ENCODE measurements at places on chromosomes 13 and 19.

GRCh38 chr13:111319521-111319920 lies 921 bp upstream of the TEX29 start:
- no peak for DNase-seq

DNA sequence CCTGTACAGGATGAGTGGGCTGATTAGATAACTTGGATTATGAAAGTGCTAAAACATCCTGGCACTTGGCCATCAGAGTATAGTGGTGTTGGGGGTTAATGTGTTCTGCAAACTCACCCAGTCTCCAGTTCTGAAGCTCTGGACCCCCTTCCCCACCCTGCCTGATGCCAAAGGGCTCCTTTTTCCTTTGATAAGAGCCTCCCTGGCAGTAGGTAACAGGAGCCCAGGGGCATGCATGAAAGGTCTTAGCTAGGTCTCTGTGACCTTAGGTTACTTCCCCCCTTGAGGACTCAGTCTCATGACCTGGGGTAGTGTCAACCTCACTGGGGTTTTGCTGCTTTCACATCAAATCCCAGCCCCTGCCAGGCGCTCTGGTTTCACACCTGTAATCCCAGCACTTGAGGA lies 2.5 kb downstream of the RPS28 start:
- no peak for DNase-seq

DNA sequence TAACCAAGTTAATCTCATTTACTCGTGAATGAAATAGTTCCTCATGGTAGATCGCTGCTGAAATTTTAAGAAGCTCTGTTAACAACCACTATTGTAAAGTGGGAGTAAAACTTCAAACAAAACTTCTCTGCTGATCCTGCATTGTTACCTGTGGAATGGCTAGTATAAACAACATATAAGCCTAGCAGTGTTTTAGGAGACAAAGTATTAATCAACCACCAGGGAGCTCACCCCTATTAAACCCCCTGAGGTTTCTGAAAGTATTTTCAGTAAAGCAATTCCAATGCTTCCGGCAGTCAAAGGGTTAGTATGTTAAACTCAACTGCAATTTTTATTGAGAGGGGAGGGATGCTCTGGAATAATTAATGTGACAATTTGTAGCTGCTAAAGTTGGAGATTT lies 30.0 kb upstream of the PCDH17 start:
- no peak for DNase-seq

DNA sequence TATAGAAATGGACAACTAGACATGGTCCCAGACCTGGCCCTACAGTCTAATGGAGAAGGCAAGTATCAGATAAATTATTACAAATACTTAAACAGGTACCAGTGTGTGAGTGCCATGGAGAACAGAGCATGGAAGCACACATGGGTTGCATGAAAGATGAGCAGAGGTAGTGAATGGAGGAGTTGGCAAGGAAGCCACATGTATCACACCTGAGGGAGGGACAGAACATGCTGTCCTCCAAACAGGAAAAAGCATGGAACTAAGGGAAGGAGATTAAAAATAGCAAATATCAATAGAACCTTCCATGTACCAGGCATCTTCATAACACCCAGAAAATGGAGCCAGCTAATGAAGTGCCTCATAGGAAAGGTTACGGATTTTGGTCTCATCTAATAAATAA lies 85.9 kb downstream of the SACS start:
- no peak for DNase-seq

DNA sequence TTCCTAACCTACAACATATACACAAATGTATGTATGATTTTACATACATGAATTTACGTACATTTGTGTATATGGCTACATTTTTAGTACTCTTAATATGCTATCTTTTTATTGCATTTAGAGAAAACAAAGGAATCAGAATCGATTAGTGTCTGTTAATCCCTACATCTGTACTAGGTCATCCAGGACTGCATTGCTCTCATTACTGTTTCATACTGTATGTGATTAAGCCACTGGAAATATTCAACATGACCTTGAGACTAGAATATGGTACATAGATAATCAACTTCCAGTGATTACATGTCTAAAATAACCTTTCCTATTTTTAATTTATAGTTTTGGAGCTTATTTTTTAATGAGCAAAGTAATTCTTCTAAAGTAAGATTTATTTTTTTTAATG lies 5.3 kb upstream of the MAB21L1 start:
- no peak for DNase-seq

DNA sequence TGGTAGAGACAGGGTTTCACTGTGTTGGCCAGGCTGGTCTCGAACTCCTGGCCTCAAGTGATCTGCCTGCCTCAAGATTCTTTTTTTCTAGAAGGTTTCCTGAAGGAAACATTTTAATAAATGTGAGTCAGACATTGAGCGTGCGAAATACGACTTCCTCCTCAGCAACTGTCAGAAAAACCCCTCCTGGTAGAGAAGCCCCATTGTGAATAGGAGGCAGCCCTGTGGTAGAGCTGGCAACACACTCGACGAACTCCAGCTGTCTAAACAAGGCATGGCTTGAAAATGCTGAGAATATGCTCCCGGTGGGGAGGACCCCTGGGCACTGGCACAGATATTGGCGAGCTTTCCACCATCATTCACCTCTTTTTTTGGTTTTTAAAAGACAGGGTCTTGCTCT lies 9.8 kb downstream of the ZNF333 start:
- no peak for DNase-seq

GRCh38 chr13:29472332-29472961 lies 123.0 kb downstream of the SLC7A1 start:
- DNase-seq, result peak; percentile 21

DNA sequence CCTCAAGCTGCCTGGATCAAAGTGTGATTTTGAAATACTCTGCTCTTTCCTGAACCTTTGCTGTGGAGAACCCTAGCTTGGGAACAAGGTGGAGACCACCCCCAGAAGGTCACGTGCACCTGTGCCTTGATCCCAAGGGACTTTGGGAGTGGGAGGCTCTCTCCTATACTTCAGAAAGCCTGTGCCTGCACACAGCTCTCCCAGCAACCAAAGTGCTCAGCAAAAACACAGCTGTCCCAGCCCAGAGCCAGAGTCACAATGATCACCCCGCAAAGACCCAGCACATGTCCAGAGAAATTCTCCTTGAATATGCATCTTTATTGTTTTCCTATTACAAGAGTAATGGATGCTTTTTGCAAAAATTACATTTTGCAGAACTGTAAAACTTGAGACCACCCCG lies 43.4 kb downstream of the TNFRSF19 start:
- no peak for DNase-seq

DNA sequence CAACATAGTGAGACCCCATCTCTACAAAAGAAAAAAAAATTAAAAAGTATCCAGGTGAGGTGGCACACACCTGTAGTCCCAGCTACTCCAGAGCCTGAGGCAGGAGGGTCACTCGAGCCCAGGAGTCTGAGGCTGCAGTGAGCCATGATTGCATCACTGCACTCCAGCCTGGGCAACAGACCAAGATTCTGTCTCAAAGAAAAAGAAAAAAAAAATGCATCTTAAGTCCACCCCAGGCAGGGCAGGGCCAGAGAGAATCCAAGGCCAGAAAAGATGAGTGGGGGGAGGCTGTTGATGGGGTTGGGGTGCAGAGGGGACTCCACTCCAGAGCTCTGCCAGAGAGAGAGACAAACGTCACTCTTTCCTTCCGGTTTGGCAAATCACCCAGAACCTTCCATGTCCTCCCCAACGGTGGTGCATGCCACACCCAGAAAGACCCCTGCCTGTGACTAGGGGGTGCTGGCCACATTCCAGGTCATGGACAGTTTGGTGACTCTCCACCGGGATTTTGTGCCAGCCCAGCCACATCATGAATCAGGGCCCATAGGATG lies 431 bp downstream of the FUT3 start:
- no peak for DNase-seq

- peak; percentile 85 for DNase-seq
Observed at GRCh38 chr19:16330368-16330801, 5.8 kb downstream of the KLF2 start.

DNA sequence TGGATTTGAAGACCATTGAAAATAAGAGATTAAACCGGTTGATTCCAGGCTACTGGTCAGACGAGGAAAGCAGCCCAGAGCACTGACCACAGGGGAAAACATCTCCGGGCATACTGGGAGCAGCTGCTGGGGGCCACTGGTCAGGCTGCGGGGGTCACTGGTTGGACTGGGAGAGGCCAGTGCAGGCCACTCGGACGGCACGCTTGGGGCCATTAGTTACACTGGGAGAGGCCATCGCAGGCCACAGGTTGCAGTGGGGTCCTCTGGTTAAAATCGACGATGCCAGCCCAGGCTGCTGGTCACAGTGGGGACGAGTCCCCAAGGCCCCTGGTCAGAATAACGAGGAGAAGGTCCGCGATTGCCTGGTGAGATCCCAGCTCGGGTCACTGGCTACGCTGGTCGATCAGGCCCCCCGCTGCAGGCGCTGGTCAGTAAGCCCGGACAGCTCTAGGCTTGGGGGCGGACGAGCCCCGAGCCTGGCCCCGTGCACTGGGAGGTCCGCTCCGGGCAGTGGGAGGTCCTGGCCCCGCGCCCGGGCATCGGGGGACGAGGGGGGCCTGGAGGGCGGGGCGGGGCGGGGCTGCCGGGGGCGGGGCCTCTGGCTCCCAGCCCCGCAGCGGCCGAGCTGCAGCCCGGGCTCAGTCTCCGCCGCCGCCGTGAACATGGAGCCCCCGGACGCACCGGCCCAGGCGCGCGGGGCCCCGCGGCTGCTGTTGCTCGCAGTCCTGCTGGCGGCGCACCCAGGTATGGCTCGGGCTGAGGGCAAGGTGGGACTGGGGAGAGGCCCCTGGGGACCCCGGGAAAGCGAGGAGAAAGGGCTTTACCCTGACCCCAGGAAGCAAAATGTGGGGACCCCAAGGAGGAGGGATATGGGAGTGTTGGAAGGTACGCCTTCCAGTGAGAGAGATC lies at the start of gene BCAM:
Gene BCAM, plus strand, starts transcription at position 641 of the 909 bp plus-strand sequence. Its CDS starts 22 bp downstream, at position 663.
- DNase-seq, result no peak

DNA sequence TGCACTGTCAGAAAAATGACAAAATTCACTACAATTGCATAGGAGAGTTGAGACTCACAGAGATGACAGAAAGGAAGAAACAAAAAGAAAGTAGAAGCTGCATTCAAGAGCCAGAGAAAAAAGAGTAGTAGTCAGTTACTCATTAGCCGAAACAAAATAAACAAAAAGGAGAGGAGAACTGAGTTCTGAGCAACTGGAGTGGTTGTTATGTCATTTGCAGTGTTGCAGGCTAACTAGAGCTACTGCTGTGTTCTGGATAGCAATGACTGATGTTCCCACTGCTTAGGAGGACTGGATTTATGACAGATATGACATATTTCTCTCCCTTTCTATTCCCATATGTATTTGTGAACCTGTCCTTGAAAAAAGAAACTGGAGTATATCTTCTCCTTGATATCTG lies 482.6 kb downstream of the RFC3 start:
- DNase-seq, result no peak

DNA sequence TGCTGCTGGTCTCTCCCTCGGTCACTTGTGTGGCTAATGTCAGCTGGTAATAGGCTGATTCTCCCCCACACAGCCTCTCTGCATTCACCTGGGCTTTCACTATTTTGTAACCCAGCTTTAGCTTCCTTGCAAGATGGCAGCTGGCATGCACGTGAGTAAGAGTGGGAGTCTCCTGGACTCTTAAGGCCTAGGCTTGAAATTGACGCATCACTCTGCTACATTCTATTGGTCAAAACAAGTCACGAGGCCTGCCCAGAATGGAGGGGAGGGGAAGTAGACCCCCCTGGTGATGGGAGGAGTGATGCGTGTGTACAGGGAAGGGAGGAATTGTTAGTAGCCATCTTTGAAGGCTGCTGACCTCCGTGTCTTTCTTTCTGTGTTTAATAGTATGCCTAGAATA lies 24.9 kb upstream of the PNMA8B start:
- no peak for DNase-seq

GRCh38 chr13:24127116-24127631 lies 33.3 kb upstream of the SPATA13 start:
- no peak for DNase-seq

DNA sequence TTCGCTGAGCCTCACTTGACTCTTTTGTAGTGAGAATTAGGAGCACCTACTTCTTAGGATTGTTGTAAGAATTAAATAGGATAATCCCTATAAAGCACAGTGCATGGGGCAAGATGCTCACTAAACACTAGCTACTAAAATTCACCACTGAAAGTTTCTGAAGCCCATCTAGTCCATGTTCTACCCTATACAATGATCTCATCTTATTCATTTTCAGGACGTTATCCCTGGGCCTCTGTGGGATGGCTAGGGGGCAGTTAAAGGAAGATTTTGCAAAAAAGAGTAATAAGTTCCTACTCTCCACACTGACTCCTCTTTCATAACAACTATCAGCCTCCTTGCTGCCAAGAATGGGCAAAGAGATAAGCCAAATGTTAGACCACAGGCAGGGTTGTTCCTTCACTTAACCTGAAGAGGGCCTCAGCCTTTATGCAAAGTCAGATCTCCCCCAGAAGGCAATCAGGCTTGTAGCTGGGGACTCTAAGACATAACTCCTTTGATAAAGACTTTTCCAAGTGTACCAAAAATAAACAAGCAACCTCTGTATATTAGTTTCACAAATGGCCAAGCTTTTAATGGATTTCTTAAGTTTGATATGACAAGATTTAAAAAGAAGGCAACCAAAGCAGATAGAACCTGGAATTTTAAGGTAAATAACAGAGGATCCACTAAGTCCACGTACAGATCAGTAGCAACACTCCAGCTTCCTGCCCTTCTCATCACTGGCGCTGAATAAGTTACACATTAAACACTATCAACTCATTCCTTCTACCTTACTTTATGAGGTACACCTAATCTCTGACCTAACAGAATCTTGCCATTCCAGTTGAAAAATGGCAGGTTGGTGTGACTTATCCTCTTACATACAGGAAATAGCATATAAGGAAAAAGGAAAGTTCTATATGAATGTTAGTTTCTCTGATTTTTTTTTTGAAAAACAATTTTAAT lies 44.4 kb downstream of the ELF1 start:
- DNase-seq, result peak; percentile 18

DNA sequence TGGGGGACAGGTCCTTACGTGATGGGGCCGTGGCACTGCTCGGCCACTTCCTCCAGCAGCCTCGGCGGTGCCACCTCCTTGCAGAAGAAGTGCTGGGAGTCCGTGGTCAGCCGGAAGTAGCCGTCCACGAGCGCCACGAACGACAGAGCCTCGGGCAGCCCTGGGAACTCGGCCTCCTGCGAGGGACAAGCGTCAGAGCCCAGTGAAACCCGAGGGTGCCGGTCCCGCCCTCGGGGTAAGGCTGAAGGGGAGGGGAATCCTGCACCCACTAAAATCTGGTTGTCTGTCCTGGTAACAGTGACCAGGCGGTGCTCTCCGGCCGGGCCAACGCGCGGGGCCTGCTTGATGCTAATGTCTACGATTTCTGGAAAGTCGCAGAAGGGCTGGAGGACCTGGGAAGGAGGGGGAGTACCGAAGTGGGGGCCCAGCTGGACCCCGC lies 6.4 kb downstream of the JAK3 start:
- DNase-seq, result no peak

- no peak for DNase-seq
Observed at GRCh38 chr13:99159331-99160061, 41.2 kb upstream of the UBAC2 start.

- no peak for DNase-seq
Observed at GRCh38 chr19:10744801-10745293, 27.0 kb downstream of the DNM2 start.

- DNase-seq, result no peak
Observed at GRCh38 chr13:93235258-93236015, 8.8 kb downstream of the GPC6 start.

Measured in stimulated activated CD4-positive, alpha-beta T cell treated with anti-CD3 and anti-CD28 coated beads, Interleukin-1b, Interleukin-23, amount 100 ng/mL, for 4 hours (primary cell).